Subcutaneous preadipocyte (primary cell): ENCODE measurements at places on chromosomes 13 and 19. TPM values are rescaled to one million over a fixed set of nuclear protein-coding genes. Genes with fewer than 3 reads are reported as not detected.

ITPKC gene
- 10.0 and 17.3 TPM in 2 replicates for total RNA-seq

C19orf85 gene
- not detected in 2 replicates for total RNA-seq

CCDC70 gene
- total RNA-seq: not detected in 2 replicates

CCDC169 gene
- 3.7 and 4.5 TPM in 2 replicates for total RNA-seq

CPB2 gene
- total RNA-seq: not detected in 2 replicates

CGB5 gene
- not detected in 2 replicates for total RNA-seq

FGF14 gene
- 8.1 and 11.5 TPM in 2 replicates for total RNA-seq

SH2D3A gene
- total RNA-seq: not detected in 2 replicates

PSG3 gene
- not detected in 2 replicates for total RNA-seq

CYSLTR2 gene
- total RNA-seq: not detected in 2 replicates

CNFN gene
- total RNA-seq: 0.37 TPM in 1 of 2 replicates, not detected in the other

ERICH4 gene
- not detected in 2 replicates for total RNA-seq

GPR12 gene
- total RNA-seq: not detected in 2 replicates

B9D2 gene
- 4.0 and 5.1 TPM in 2 replicates for total RNA-seq

METTL21C gene
- total RNA-seq: not detected in 2 replicates

LILRA2 gene
- not detected in 2 replicates for total RNA-seq

ADAT3 gene
- total RNA-seq: 2.6 and 5.1 TPM in 2 replicates

PEX11G gene
- 2.5 and 5.5 TPM in 2 replicates for total RNA-seq

ZNF91 gene
- total RNA-seq: 19.0 and 20.2 TPM in 2 replicates

HIPK4 gene
- total RNA-seq: under 0.01 and 0.20 TPM in 2 replicates

LRRC25 gene
- not detected in 2 replicates for total RNA-seq

KCNN1 gene
- not detected in 2 replicates for total RNA-seq

ZNF566 gene
- total RNA-seq: 9.2 and 10.3 TPM in 2 replicates

CNMD gene
- total RNA-seq: not detected in 2 replicates

ZNF723 gene
- not detected in 2 replicates for total RNA-seq

KLC3 gene
- not detected in 2 replicates for total RNA-seq

IRGC gene
- not detected in 2 replicates for total RNA-seq

CYP2S1 gene
- total RNA-seq: under 0.01 and 0.20 TPM in 2 replicates

CYTH2 gene
- 31.7 and 34.5 TPM in 2 replicates for total RNA-seq

POLR1D gene
- total RNA-seq: 67.2 and 96.6 TPM in 2 replicates

CBARP gene
- total RNA-seq: 2.9 and 4.7 TPM in 2 replicates

NXNL1 gene
- total RNA-seq: not detected in 2 replicates

KLK4 gene
- not detected in 2 replicates for total RNA-seq

ZNF285 gene
- 1.2 and 3.3 TPM in 2 replicates for total RNA-seq

ZNF296 gene
- 0.20 TPM in 1 of 2 replicates, not detected in the other for total RNA-seq

ZNF579 gene
- total RNA-seq: 4.3 and 4.4 TPM in 2 replicates

GZMM gene
- not detected in 2 replicates for total RNA-seq

KLK11 gene
- not detected in 2 replicates for total RNA-seq

NRTN gene
- total RNA-seq: 0.20 TPM in 1 of 2 replicates, not detected in the other

DNM2 gene
- total RNA-seq: 110 and 121 TPM in 2 replicates

CEACAM4 gene
- total RNA-seq: not detected in 2 replicates

ANKRD27 gene
- total RNA-seq: 36.4 and 43.6 TPM in 2 replicates

MYO16 gene
- total RNA-seq: under 0.01 TPM in 1 of 2 replicates, not detected in the other

PTPRH gene
- total RNA-seq: 5.3 and 11.4 TPM in 2 replicates

NTF4 gene
- not detected in 2 replicates for total RNA-seq

CDKN2D gene
- 4.8 and 5.9 TPM in 2 replicates for total RNA-seq

RHPN2 gene
- 0.73 and 2.7 TPM in 2 replicates for total RNA-seq

IZUMO2 gene
- total RNA-seq: not detected in 2 replicates

ZSCAN5A gene
- 5.9 and 7.0 TPM in 2 replicates for total RNA-seq

FLT3LG gene
- 4.3 and 7.0 TPM in 2 replicates for total RNA-seq

CAMSAP3 gene
- not detected in 2 replicates for total RNA-seq

CYP2A7 gene
- total RNA-seq: not detected in 2 replicates

CYP4F2 gene
- total RNA-seq: not detected in 2 replicates

C5AR2 gene
- under 0.01 and 0.20 TPM in 2 replicates for total RNA-seq

TRPC4 gene
- total RNA-seq: under 0.01 and 0.20 TPM in 2 replicates

PLEKHG2 gene
- total RNA-seq: 9.2 and 15.4 TPM in 2 replicates

PLPPR2 gene
- total RNA-seq: 7.6 and 9.6 TPM in 2 replicates

CD22 gene
- total RNA-seq: 1.4 TPM in 1 of 2 replicates, not detected in the other

ABCC4 gene
- 16.9 and 27.4 TPM in 2 replicates for total RNA-seq
